ENCODE measurements at places on chromosomes 2 and 18.

- no peak for DNase-seq
These were observed 4.4 kb downstream of the ACTG2 start for GRCh38 chr2:73897240-73897583.

GRCh38 chr2:88136817-88137216 lies 9.0 kb upstream of the FABP1 start:
- DNase-seq = no peak

DNA sequence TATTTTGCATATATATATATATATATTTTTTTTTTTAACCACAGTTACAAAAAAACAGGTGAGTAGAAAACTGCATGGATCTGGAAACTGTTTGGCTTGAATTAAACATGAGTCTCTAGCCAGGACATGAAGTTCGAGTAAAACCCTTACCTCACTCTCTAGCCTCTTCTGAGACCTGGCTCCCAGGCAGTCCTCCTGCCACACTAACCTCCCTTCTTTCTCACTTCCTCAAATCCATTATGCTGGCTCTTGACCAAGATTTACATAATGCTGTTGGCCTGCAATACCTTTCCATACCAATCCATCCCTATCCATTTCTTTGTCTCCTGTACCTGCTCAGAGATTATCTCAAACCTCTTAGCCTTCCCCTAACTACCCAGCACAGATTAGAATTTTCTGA lies 34.0 kb downstream of the PIGN start:
- DNase-seq = no peak

DNA sequence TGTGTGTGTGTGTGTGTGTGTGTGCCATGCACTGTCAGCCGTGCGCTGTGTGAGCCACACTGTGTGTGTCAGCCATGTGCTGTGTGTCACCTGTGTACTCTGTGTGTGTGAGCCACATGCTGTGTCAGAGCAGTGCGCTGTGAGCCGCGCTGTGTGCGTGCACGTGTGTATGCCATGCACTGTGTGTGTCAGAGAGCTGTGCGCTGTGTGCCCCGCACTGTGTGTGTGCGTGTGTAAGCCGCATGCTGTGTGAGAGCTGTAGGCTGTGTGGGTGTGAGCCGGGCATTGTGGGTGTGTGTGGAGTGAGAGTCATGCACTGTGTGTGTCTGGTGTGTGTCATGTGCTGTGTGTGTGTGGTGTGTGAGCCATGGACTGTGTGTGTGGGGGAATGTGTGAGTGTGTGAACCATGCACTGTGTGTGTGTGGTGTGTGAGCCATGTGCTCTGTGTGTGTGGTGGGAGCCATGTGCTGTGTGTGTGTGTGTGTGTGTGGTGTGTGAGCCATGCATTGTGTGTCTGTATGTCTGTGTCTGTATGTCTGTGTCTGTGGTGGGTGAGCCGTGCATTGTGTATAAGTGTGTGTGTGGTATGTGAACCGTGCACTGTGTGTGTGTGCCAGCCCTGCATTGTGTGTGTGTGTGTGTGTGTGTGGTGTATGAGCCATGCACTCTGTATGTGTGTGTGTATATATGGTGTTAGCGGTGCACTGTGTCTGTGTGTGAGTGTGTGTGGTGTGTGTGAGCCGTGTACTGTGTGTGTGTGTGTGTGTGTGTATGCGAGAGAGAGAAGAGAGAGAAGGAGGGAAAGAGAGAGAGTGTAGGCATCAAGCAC lies 106.4 kb upstream of the TPO start:
- no peak for DNase-seq

- DNase-seq = no peak
These were observed 70.6 kb upstream of the PHLPP1 start for GRCh38 chr18:62644773-62645172.

- no peak for DNase-seq
These were observed 17.3 kb upstream of the B3GNT7 start for GRCh38 chr2:231378026-231378722.

DNA sequence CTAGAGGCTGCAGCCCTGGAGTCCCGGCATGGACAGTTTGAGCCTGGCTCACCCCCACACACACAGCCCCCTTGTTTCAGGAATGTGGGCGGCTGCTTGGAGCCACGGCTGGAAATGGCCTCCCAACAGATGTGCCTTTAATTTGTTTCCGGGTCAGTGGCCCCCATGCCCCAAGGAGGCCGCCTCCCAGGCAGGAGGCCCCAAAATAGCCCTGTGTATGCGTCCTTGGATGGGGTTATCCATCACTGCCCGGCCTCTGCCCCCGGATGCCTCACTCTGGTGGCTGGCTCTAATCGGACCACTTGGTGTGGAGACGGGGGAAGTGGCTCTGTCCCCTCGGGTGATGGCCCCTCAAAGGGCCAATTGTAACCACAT lies 151.9 kb upstream of the MYCN start:
- DNase-seq = no peak

GRCh38 chr2:222907790-222908441 lies 47.1 kb downstream of the ACSL3 start:
- no peak for DNase-seq

GRCh38 chr18:63141778-63142176 lies 177.8 kb downstream of the BCL2 start:
- DNase-seq = no peak

DNA sequence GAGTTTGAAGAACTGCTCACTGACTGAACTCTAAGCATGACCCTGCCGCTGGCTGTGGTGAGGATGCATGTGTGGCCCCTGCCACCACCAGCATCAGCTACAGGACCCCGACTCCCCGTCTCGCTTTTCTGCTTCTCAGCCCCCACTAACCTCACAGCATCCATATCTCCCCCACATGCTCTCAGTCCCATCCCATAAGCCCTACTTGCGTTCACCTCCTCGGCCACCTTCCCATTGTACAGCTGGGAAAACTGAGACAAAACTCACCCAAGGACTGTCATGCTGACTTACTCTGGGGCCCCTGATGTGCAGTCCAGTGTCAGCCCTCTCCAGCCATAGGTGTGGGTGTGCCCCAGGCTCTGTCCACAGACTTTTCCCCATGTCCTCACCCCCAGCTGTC lies 104.2 kb upstream of the SH3BP4 start:
- DNase-seq = no peak

All from SW 1271 (cell line).